Stimulated activated CD4-positive, alpha-beta T cell treated with anti-CD3 and anti-CD28 coated beads, Interleukin-1b, Interleukin-23, amount 100 ng/mL, for 24 hours (primary cell): ENCODE measurements at places on chromosomes 11 and 22.

- DNase-seq, result no peak
Measured at GRCh38 chr11:94650756-94651155, 83.6 kb downstream of the PIWIL4 start.

GRCh38 chr11:130672911-130673310 is 224.5 kb downstream of the ADAMTS15 start:
- DNase-seq, result no peak

- no peak for DNase-seq
Measured at GRCh38 chr11:23988381-23989006, 508.4 kb upstream of the LUZP2 start.

DNA sequence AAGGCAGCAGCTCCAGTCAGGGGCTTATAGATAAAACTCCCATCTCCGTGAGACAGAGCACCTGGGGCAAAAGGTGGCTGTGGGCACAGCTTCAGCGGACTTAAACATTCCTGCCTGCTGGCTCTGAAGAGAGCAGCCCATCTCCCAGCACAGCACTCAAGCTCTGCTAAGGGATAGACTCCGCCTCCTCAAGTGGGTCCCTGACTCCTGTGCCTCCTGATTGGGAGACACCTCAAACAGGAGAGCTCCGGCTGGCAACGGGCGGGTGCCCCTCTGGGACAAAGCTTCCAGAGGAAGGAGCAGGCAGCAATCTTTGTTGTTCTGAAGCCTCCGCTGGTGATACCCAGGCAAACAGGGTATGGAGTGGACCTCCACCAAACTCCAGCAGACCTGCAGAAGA is 279.4 kb downstream of the LARGE1 start:
- no peak for DNase-seq
